ENCODE measurements at places on chromosomes 6 and 20.

DNA sequence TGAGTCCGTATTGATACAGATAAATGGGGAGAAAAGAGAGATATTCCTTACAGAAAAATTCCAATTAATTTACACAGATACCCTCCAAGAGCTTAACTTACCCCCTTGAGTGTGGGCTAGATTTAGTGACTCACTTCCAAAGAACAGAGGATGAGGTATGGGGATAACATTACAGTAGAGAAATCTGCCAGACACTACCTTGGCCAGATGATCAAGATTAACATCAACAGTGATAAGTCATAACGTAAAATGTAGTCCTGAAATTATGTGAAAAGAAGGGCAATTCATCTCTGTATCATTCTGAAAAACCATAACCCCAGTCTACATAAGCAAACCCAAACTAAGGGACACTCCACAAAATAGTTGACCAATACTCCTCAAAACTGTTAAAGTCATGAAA, 69.3 kb downstream of the PDSS2 start:
- DNase-seq: no peak

GRCh38 chr6:132089173-132089572, 138.0 kb upstream of the CCN2 start:
- DNase-seq: no peak

DNA sequence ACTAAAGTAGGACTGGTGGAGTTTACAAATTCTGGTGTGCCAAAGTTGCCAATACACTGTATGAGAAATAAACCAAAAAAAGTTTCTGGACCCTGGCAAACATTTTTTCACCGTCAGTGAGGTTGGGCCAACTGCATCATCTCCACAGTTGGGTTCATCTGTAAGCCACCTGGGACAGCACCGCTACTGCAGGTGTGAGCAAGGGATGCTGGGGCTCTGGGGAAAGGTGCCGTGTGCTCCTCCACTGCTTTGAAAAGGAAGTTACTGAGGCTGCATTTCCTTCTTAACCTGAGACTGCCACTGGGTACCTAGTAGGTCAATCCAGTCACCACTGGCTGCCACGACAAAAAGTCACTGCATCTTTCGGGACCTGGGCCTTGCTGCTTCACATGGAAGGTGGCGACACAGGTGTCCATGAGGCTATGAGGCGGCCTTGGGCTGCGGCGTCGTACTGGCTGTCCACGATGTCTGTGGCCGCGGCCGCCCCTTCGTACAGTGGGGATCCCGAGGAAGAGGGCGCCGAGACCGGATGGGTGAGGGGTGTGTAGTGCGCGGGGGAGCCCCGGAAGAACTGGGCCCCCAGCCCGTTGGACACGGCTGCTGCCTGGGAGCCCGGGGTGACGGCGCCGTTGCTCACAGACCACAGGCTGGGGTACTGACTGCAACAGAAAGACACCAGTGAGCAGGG, 9.6 kb downstream of the TBXT start:
- no peak for DNase-seq

- DNase-seq: no peak
Measured at GRCh38 chr6:116387374-116387773, 16.6 kb downstream of the DSE start.

GRCh38 chr20:32554965-32555289, 30.2 kb downstream of the NOL4L start:
- no peak for DNase-seq

DNA sequence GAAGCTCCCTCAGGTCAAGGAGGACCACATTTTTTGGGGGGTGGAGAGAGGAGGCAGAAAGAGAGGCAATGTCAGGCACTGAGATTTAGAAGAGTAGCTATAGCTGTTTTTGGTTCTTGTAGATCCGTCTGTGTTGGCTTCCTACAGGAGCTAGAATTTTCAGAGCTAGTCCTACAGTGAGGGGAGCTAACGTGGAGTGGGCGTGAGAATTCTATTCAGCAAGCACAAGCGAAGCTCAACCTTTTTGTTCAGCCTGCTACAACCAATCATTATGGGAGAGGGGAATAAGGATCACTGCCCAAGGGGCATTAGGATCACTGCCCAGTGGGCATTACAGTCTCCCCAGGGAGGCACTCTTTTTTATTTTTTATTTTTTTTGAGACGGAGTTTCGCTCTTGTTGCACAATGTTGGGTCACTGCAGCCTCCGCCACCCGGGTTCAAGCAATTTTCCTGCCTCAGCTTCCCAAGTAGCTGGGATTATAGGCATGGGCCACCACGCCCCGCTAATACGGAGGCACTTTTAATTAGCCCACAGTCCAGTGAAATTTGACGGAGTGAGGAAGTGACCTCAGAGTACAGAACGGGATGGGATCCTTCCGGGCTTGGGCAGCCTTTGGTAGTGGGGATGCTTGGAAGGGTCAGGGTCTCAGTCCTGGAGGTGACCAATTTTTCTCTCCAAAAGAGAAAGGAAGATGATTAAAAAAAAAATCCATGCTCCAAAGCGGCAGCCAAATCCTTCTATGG, 1.1 kb upstream of the PANK2 start:
- no peak for DNase-seq

DNA sequence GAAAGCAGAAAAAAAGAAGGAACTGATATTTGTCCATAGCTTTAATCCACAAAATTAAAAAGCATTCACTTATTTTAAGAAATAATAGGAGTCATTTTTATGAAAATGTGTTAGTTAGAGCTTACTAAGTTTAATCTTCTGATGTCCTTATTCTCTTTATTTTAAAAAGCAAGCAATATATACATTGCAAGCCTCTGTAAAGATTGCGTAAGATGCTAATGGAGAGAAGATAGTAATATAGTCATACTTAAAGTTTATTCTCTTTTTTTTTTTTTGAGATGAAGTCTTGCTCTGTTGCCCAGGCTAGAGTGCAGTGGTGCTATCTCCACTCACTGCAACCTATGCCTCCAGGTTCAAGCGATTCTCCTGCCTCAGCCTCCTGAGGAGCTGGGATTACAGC, 39.7 kb downstream of the AIG1 start:
- DNase-seq: no peak

DNA sequence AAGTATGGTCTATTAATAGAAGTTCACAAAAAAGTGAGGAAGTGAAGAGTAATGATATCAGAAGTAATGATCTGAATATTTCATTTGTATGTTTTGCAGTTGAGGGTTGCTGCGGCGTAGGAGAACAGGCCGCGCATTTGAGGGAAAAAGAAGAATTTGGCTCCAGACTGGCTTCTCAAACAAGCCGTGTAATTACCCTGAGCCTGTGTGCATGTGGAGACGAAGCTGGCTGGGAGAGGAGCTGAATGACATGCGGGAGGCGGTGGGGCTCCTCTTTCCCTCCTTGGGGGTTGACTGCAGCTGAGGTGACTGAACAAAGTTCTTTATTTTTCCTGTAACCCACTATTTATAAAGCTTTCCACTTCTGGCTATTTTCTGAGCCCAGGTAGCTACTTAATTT, 115.5 kb upstream of the AFDN start:
- DNase-seq: no peak

GRCh38 chr6:52059821-52060220, 27.6 kb downstream of the PKHD1 start:
- DNase-seq: no peak

DNA sequence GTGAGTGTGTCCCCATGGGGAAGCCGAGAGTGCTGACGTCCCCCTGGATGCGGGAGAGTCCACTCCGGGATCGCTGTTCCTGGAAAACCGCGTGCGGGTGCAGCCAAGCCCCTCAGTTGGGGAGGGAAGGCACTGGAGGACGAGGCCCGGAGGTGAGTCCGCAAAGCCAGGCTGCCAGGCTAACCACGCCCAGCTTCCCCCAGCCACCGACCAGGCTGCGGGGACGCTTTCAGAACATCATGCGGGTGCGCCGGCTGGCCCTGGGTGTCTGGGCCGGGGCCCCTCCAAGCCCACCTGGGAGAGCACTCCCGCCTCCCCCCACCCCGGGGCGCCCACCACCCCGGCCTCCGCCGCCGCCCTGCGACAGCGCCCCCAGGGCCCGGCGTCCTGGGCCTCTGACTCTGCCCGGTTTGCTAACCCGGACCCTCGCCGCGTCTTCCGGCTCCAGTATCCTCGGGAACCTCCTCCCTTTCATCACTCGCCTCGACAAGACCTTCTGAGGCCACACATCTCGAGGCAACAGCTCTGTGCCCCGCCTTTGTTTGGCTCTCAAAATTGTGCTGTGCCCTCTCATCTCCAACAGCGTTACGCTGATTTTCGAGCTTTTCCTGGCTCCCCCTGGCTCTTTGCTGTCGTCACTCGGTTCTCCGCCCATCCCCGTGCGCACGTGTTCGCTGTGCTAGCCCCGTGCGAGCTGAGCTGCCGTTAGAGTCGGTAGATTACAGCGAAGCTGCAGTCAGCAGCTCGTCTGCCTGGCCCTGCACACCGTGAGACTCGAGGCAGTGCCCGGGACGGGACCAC, 47.1 kb upstream of the ENTPD6 start:
- no peak for DNase-seq

GRCh38 chr20:44204156-44204831, 6.3 kb downstream of the OSER1 start:
- peak; percentile 71 for DNase-seq

DNA sequence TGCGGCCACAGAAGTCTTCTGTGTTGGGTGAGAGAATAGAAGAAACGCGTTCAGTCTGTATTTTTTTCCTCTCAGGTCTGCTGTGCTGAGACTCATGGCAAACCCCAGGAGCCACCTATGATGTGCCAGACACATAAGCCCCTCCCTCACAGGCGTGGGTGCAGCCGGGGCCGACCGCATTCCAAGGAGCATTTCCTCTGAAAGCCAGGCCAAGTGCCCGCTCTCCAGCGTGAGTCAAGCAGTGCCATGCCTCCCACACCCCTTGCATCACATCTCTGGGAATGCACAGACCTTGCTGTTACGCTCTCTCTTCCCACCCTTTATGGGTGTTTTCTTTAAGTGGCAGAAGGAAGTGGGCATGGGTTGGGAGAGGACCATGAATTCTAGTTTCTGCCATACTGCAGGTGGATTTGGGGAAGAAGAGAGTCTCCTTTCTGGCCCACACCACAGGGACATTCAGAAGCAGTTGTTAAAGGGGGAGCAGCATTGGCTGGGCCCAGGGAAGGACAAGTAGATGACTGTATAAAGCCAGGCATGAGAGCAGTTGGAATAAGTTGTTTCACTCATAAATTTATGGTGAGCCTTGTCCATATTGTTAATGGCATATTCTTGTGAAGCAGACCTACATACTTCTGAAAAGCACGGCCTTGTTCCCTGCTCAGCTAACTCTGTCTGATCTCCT, 37.1 kb upstream of the TFAP2A start:
- DNase-seq: no peak

DNA sequence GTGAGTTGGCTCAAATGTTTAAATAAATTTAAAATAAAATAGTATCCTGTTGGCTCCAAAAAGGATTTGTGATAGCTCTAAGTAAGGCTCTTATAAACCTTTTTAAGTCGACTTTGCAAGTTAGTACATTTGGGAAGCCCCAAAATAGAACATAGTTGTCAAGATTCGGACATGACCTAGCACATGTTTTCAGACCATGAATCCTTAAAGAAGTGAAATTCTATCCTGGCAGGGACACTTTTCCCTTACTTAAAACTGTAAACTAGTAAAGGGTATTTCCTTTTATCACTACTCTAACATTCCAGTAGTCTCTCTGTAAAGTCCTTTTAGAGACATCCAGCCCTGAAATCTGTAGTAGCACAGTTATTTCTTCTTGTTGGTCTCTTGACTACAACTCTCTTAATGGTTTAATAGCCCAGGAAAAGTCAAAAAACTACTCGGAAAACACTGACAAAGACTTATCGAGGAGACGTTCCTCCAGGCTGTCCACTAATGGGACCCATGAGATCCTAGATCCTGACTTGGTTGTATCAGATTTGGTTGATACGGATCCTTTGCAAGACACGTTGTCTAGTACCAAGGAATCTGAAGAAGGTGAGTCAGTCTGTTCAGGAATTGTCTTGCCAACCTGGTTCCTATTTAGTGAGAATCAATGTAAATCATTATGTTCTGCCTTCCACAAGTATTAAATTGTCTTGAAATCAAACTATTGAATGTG, 83.6 kb downstream of the SCAND1 start:
- no peak for DNase-seq

Data from hematopoietic multipotent progenitor cell treated with erythropoietin and hydrocortisone succinate and interleukin-3 and kit ligand, for 15 days (in vitro differentiated cells).